ENCODE measurements at places on chromosomes 13 and 19.

DNA sequence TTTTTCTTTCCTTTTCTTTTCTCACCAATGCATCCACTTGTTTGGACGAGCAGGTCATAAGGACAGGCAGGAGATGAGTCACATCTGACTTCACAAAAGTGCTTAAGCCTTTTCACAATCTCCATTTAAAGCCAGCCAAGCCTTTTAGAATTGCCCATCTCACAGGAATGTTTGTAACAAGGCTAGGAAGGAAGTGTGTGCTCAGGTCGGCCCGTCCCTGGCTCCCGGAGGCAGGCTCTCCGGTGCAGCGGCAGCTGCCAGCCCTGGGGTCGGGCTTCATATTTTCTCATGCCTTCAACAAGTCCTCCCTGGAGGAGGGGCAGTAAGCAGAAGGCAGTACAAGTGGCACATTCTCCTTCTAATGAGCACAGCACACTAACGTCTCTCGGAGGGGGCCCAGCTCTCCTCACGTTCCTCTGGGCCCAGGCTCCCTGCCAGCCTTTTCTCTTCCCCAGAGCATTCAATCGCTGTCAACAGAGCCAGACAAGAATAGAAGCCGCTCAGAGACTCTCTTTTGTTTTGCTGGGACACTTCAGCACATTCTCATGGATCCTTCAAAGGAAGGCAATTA is 180.5 kb downstream of the COL4A1 start:
- peak; percentile 96 for DNase-seq

- no peak for DNase-seq
Measured at GRCh38 chr13:111153977-111154332, 38.8 kb downstream of the ARHGEF7 start.

- DNase-seq, result no peak
Measured at GRCh38 chr19:18274219-18274780, at the start of gene IQCN. Gene IQCN, minus strand, starts transcription at chr19:18274452. Its CDS starts 4,974 bp downstream, at chr19:18269478.

DNA sequence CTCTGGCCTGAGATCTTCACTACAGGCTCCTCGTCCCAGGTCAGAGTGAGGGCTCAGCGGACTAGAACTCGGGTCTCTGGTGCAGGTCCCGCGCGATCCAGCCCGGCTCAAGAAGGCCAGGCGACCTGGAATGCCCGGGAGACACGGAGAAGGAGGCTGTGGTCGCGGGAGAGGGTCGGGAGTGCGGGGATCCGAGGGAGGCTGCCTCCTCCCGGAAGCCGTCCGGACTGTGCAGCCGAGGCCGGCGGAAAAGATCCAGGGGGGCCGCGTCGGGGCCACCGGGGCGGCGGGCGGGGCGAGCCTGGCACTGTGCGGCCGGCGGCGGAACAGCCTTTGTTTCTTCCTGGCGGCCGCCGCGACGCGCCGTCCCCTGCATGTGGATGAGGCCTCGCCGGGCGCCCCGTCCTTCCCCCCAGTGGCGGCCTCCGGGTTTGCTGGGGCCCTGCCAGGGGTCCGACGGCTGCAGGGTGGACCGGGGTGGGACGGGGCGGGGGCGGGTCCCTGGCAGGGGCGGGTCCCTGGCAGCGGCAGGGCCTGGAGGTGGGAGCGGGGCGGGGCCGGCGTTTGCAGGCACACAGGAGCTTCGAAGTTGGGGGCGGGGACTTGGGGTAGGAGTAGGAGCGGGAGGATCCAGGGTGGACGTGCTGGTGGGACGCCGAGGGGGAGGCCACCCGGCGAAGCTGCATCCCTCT is 1.0 kb upstream of the SLC7A10 start:
- DNase-seq, result no peak

- DNase-seq, result no peak
Measured at GRCh38 chr19:10344780-10345179, 5.4 kb upstream of the ICAM3 start.

GRCh38 chr19:2266183-2266993 is 10.2 kb upstream of the JSRP1 start:
- DNase-seq, result no peak

DNA sequence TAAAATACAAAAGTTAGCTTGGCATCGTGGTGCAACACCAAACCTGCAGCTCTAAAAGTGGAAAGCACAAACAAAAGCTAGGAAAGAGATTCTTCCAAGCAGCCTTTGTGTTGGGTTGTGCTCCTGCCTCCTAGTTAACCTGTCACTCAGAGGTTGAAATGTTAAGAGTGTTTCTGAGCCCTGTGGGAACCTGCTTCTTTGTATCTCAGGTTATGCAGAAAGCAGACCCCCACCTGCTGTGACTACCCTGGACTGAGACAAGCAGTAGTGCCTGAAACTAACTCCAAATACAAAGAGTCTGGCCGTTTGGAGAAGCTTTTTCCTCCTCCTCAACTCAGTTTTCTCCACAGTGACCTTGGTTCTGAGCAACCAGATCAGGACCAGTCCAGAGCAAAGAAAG is 158.4 kb upstream of the CSNK1A1L start:
- no peak for DNase-seq

GRCh38 chr13:112891477-112892401 is 77.3 kb upstream of the MCF2L start:
- no peak for DNase-seq

DNA sequence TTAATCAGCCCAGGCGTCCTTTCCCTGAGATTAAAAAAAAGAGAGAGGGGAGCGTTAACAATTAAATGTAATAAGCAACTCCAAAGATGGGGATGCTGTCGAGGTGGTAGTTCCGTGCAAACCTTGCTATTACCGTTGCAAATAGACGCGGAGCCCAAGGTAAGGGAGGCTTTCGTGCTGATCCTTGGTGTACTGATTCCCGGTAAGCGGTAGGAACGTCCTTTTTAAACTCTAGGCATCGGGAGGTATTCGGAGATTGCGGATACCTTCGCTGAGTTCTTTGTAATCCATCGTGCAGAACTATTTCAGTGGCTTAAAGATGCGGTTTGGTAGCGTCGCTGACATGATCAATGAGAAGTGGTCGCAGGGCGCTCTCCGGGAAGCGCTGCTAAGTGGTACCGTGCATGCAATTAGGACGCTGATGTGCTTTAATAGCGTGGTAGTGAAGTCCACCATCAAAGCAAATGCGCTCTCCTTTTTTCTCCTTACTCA is 3.1 kb downstream of the SLITRK5 start:
- DNase-seq, result no peak

DNA sequence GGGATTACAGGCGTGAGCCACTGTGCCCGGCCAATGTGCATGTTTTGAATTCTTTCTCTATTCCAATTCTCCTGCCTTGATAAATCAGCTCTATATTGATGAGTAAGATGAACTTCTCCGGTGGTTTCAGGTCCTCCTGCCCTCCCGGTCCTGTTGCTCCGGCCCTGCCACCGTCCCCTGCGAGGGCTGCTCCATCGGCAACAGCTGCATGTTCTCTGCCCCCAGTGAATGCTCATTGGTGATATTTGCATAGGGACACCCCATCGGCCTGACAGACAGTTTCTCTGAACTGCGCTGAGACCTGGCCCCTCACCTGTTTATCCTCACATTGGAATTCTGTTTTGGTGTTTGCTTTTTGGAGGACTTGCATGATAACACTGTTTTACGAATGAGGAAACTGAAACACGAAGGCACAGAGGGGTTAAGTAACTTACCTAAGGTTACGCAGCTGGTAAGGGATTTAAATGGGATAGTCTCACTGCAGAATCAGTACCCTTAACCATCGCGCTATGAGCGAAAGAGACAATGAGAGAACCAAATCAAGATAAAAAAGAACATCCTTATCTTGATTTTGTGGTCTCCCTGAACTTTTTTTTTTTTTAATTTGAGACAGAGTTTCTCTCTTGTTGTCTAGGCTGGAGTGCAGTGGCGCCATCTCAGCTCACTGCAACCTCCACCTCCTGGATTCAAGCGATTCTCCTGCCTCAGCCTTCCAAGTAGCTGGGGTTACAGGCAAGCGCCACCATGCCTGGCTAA is 32.2 kb downstream of the ZNF557 start:
- no peak for DNase-seq

DNA sequence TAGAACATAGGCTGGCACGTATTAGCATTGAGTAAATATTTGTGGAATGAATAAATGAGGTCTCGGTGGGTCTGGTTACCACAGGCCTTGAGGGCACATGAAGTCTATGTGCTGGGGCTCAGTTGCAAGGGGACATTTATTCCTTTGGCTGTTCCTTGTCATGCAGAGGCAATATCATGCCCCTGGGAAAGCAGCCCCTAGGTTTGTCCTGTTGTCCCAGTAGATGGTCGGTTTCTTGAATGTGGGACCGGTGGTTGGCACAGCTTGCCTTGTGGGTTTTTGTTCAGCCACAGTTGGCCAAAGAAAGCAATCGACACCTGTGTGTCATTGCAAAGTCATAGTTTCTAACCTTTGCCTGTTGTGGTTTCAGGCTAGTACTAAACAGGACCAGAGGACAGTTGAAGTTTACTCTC is 24.7 kb upstream of the GPR183 start:
- no peak for DNase-seq

GRCh38 chr19:53580871-53581835 is 43.2 kb downstream of the ZNF331 start:
- DNase-seq, result no peak

Data from kidney epithelial cell (primary cell).